NCI-H1417 treated with DMSO at 0.1 percent for 48 hours (cell line): ENCODE measurements at places on chromosomes 4 and X.

DNA sequence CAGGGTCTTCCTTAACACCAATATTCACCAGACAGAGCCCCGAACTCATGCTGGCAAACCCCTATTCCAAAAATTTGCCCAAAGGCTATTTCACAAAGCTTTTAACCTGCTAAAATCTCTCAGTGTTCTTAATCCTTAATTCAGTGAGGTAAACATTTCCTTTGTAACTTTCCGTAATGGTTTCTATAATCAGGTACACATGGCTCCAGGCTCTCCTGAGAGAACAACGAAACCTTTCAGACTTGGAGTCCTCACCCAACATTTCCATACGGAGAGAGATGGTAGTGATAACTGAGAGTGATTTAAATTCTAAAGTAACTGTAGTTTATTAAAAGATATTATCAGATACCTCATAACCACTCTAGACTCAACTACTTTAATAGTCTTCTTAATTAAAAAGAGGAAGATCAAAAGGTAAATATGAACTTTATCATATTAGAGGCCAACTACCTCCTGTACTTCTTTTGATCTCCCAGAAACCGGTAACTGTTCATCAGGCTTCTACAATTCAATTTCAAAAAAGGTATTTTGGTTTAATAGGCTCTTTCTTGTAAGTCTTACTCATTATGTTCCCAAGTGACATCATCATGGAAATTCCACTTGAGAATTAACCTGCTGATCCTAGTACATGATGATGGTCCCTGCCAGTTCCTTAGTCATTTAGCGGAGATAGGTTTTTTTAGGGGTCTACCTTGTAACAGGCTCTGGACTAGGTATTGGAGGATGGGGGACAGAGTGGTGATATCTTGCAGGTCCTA is 91.4 kb upstream of the UCP1 start:
- no peak for DNase-seq

DNA sequence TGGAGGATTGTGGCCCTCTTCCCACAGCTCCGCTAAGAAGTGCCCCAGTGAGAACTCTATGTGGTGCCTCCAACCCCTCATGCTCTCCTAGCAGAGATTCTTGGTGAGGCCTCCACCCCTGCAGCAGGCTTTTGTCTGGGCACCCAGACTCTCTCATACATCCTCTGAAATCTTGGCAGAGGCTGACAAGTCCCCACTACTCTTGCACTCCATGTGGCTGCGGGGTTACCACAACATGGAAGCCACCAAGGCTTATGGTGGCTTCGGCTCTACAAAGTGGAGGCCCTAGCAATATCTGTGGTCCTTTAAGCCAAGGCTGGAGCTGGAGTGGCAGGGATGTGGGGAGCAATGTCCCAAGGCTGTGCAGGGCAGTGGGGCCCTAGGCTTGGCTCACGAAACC is 255.2 kb downstream of the COX7B2 start:
- no peak for DNase-seq

GRCh38 chrX:51855698-51856097 is 37.7 kb upstream of the MAGED1 start:
- no peak for DNase-seq

DNA sequence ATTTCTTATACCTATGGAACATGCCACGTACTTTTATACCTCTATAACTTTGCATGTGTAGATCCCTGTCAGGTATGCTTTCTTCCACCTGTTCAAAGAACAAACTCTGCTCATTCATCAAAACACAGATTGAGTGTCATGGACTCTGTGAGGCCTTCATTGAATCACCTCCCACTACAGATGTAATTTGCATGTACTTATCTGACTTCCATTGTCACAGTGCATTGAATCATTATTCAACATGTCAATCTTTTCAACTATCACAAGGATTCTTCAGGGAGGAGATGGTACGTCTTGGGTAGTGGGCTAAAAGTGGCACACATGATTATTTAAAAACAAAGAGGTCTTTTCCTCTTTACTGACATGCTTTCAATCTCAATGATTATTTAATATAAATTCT is 24.1 kb downstream of the SPOCK3 start:
- no peak for DNase-seq

DNA sequence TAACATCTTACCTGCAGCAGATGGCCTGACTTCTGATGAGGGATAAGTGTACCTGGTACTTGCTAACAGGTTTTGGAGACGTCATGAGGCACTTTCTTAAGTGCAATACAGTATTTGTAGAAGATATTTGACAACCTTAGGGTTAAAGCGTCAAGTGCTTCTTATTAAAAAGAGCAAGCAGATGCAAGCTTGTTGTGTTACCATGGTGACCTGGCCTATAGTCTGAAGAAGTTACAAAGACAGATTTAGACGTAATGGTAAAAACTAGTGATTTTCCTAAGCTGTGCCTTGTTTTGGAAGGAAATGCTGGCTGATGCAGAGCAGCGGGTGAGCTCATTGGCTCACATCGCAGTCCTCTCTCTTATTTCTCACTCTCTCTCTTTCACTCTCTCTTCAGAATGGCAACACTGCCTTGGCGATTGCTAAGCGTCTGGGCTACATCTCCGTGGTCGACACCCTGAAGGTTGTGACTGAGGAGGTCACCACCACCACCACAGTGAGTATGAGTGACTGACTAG is 243.6 kb downstream of the ANK2 start:
- no peak for DNase-seq

GRCh38 chrX:110404376-110404775 is 45.7 kb downstream of the RTL9 start:
- no peak for DNase-seq

DNA sequence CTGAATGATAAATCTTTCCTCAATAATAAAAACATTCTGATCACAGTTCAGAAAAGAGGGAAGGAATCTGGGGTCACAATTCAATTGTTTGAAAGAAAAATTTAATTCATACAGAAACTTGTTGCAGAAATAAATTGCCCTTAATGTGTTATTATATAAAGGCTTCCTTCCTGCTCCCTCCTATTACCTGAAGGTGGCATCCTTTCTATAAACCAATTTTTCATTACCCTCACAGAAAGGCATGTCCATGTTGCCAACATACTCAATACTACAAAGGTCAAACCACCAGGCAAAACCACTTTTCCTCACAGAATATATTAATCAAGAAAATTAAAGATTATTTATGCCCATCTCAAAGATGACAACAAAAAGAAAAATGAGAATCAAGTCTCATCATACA is 194.3 kb upstream of the CT83 start:
- no peak for DNase-seq

DNA sequence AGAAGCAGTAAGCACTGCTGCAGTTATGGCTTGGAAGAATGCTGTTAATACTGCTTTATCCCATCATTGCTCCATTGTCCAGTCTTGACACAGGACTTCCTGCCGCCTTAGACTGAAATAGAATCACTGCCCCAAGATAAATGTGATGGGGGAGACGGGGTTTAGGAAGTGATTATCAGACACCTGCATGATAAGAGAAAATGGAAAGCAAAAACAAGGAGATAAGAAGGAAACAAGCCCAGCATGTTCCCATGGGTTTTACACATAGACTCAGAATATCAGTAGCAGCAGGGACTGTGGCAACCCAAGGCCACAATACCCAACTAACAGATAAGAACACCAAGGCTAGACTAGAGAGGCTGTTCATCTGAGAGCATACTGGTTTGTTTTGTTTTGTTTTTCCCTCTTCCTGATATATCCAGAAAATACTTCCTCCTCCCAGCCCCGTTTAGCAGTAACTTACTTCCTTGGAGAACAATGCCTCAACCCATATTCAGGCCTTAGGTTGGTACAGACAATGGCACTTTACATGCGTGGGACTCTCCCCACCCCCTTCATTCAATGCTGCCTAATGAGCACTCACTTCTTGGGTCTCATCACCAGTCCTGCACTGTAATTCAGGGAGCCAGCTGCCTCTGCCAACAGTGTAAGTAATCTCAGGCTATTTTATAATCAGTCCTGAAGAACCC is 232.6 kb downstream of the CBR4 start:
- no peak for DNase-seq

DNA sequence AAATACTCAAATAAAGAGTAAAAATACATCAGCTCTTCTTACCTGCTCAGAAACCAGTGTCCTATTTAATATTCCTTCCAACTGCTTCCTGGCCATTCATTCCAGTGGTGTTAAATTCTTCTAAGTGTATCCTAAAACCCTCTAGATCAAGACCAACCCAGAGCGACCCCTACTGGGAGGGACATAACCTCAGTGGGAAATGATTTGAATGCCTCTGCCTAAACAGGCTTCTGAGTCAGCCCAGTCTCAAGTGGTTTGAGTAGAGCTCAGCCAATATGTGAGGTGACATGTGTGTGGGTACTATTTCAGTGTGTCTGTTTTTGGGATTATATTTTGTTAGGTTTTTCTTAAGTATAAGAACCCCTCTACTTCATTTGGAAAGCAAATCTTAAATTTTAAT is 133.6 kb upstream of the ARHGEF9 start:
- no peak for DNase-seq

- DNase-seq, result no peak
Observed at GRCh38 chr4:111113591-111113990, 490.7 kb upstream of the PITX2 start.

DNA sequence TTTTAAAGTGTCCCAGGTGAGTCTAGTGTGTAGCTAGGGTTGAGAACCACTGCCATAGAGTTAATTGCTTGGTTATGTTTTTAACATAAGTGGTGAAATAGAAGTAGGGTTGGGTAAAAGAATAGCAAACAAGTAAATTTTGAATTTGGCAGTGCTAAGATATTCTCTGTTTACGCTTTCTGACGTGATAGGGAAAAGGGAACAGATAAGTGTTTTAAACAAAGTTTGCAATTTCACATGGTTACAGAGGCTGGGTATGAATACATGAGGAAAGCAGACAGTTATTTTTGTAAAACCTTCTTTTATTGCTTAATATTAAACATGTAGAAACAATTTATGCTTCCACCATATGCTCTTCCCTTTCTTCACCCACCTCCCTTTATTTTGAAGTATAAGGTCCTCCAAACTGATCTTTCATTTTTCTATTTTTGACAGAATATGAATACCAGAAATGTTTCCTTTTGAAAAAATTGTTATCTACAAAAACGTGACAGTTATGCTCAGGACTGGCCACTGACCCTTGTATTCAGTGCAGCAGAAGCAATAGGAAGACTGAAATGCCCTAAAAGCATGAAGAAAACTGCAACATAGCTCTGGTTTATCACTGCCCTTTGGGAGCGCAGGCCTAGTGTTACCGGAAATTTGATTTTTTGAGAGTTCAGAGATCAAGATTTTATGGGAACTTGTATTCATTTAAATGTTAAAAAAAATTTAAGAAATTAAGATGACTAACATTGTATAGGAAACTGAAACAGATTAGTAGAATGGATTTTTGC is 214.4 kb upstream of the ARSJ start:
- no peak for DNase-seq
